ENCODE measurements at places on chromosomes 16 and 17.
A peak's percentile ranks its signal among the peaks of the same experiment; 100 is the strongest.

DNA sequence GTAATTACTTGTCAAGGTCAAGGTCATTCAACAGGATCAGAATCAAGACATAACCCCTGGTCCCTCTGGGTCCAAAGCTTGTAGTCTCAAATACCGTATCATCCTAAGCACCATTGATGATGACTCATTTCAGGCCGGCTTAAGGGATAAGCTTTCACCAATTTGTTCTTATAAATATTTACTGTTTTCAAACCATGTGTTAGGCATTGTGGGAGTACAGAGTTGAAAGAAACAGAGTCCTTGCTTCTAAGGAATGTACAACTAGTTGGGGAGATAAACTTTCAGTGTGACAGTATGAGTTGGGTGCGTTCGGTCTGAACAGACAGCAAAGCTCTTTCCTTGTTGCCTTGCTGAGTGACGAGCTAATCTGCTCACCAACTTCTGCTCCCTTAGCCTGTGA, 183.5 kb upstream of the MAF start:
- no peak for DNase-seq

- no peak for DNase-seq
These were observed 50.7 kb downstream of the ADCY7 start for GRCh38 chr16:50316848-50317630.

- DNase-seq = no peak
These were observed 87.9 kb upstream of the TOB1 start for GRCh38 chr17:50953831-50954601.

- no peak for DNase-seq
These were observed 11.9 kb downstream of the CEP20 start for GRCh38 chr16:15876503-15876902.

DNA sequence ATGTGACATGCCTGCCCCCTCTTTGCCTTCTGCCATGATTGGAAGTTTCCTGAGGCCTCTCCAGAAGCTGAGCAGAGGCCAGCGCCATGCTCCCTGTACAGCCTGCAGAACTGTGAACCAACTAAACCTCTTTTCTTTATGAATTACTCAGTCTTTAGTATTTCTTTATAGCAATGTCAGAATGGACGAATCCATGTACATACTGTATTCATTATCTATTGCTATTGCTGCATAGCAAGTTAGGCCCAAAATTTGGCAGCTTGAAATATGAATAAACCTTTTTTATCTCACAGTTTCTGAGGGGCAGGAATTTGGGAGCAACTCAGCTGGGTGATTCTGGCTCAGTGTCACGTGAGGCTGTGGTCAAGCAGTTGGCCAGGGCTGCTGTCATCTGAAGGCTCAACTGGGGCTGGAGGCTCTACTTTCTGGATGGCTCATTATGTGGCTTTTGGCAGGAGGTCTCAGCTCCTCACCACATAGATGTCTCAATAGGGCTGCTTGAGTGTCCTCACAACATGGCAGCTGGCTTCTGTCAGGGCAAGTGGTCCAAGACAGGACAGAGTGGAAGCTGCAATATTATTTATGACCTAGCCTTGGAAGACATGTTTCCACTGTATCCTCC, 40.0 kb downstream of the SOCS1 start:
- no peak for DNase-seq

- DNase-seq = peak; percentile 30
These were observed 10.1 kb upstream of the CA4 start for GRCh38 chr17:60139438-60140285.

DNA sequence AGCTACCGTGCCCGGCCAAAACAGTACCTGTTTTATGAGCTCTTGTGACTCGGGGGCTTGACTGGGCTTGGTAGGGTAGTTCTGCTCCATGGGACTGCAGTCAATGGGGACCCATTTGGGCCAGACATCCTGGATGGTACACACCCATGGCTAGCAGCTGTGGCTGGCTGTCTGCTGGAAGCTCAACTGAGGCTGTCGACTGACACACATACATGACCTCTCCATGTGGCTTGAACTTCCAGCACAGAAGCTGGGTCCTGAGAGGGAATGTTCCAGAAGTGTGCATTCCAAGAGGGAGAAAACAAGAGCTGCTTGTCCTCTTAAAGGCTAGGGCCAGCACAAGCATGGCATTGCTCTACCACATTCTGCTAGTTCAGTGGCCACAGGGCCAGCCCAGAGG, 14.9 kb upstream of the NKD1 start:
- DNase-seq = no peak
